ENCODE measurements at places on chromosomes 5 and 9.

- no peak for DNase-seq
Observed at GRCh38 chr9:87259543-87260518, 237.8 kb upstream of the DAPK1 start.

DNA sequence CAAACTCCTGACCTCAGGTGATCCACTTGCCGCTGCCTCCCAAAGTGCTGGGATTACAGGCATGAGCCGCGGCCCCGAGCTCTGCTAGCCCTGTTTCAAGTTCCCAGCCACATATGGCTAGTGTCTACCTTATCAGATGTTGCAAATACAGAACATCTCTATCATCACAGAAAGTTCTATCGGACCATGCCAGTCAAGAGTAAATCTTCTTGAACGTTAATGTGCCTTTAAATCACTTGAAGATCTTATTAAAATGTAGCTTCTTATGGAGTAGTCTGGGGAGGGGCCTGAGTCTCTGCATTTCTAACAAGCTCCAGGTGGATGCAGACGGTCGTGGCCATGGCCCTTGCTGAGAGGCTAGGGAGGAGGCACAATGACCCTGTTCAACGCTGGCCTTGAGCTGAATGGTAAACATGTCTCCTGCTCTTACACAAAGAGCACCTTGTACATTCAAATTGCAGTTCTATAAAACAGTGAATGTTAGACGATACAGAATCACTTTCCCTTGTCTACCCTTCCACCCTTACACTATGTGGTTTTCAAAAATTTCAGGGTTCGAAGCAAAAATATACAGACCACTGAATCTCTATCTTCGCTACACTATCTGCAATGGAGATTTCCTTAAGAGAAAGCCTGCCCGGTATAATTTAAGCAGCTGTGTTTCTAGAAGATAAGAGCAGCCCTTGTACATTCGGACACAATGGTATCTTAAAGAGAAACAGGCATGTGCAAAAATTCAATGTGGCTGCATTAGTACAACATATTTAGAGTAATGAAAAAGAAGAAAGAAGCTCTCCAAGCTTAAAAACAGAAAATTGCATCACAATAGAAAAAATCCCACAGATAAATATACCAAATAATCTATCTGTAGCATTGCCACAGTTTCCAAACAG is 114.1 kb downstream of the FRMD3 start:
- no peak for DNase-seq

DNA sequence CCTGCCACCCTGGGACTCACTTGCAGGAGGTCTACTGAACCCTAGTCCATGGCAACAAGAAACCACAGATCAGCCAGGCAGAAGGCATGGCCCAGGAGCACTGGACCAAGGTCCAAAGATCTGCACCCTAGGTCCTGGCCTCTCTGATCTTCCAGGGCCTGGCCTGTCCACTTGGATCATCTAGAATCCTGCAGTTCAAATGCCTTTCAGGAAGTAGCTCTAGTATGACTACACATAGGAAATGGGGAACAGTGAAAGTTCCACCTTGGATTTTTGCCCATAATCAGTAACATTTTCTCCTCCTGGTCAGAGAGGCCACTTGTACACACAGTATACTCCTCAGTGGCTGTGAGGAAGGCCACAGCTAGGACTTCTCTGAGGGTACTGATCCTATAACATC is 11.5 kb downstream of the ANXA6 start:
- DNase-seq: no peak

GRCh38 chr5:173853370-173854131 is 34.6 kb upstream of the CPEB4 start:
- no peak for DNase-seq

DNA sequence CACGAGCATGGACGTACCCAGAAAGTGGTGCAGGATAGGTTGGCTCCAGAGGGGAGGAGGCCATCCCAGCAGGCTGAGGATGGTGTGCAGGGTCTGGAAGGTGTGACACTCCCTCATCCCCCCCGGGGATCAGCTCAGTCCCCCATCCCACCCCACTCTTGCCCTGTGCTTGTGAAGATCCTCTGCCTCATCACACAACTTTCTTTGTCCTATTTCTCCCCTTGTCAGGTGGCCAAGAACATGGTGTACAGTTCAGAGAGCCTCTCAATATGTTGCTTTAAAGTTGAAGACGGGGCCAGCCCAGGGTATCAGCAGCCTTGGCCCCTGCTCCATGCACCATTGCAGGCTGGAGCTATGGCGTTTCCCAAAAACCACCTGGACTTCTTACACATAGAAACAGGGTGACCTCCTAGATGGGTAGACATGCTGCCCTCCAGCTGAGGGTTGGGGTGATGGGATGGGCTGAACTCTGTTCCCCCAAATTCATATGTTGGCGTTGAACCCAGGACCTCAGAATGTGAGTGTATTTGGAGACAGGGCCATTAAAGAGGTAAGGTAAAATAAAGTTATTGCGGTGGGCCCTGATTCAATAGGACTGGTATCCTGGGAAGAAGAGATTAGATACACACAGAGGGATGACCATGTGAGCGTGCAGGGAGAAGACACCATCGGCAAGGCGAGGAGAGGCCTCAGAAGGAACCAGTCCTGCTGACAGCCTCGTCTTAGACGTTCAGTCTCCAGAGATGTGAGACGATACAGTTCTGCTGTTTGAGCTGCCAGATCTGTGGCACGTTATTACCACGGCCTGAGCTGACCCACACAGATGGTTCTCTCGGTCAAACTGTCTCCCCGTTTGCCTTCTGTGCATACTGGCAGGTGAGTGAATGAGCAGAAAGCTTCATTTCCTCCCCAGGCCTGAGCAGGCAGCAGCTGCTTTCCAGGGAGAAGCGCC is 272.5 kb downstream of the GADD45G start:
- no peak for DNase-seq
